Progenitor cell of endocrine pancreas (in vitro differentiated cells): ENCODE measurements at places on chromosomes 5 and 9. TPM values are rescaled to one million over a fixed set of nuclear protein-coding genes. Genes with fewer than 3 reads are reported as not detected.

Gene SELENOP
- 85.3 and 86.3 TPM in 2 replicates for total RNA-seq

Gene MCCC2
- 43.5 and 48.7 TPM in 2 replicates for total RNA-seq

DNA sequence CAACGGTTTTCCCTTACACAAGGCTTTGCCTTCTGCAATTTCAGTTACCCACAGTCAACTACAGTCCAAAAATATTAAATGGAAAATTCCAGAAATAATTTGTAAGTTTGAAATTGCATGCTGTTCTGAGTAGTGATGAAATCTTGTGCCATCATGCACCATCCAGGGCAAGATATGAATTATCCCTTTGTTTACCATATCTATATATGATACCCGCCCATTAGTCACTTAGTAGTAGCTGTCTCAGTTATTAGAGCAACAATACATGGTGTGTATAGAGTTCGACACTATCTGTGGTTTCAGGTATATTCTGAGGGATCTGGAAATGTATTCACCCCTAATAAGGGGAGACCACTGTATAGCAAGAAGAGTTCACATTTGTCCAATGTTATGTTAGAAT lies 29.4 kb downstream of the ERBIN start:
- no peak for DNase-seq

DNA sequence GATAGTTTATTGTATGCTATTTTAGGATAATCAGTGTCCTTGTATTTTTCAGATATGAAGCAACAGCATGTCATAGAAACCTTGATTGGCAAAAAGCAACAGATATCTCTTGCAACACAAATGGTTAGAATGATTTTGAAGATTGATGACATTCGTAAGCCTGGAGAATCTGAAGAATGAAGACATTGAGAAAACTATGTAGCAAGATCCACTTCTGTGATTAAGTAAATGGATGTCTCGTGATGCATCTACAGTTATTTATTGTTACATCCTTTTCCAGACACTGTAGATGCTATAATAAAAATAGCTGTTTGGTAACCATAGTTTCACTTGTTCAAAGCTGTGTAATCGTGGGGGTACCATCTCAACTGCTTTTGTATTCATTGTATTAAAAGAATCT lies 14.5 kb downstream of the CCT5 start:
- DNase-seq, result no peak

- DNase-seq, result no peak
Measured at GRCh38 chr9:124220946-124221451, 36.8 kb upstream of the NEK6 start.
